NCI-H1436 treated with DMSO at 0.1 percent for 48 hours (cell line): ENCODE measurements at places on chromosomes 12 and 14.

GRCh38 chr14:100841066-100841760, 15.3 kb downstream of the MEG3 start:
- DNase-seq: no peak

DNA sequence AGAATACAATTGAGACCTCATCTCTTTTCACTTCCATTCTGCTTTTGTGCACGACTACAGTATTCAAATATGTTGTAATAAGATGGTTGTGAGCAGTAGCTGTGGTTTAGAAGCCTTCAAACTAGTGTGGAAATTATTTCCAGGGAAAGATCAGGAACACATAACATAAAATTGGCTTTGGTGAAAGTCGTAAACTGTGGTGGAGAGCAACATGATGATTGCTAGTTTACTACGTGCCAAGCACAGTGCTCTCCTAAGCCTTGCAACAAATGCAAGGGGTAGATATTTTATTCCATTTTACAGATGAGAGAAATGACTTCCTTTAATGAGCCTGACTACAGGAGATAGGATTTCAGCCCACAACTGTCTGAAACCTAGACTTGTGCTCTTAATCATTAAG, 172.4 kb upstream of the LMNTD1 start:
- no peak for DNase-seq

- DNase-seq: no peak
These were observed 166.7 kb upstream of the E2F7 start for GRCh38 chr12:77232045-77232444.

DNA sequence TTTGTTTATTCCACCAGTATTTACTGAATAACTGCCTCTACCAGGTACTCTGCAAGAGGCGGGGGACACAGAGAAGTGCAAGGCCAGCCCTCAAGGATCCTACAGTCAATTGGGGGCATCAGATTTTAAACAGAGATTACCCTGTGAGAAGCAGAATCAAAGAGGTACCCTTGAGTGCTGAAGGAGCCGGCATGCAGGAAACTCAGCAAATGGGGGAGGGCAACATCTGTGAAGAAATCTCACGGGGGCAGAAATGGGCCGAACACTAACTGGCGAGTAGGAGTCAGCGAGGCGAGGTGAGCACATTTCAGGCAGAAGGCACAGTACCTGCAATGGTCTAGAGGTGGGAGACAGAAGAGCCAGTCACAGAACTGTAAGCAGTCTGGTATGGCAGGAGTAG, 9.0 kb downstream of the GALNT6 start:
- DNase-seq: no peak

DNA sequence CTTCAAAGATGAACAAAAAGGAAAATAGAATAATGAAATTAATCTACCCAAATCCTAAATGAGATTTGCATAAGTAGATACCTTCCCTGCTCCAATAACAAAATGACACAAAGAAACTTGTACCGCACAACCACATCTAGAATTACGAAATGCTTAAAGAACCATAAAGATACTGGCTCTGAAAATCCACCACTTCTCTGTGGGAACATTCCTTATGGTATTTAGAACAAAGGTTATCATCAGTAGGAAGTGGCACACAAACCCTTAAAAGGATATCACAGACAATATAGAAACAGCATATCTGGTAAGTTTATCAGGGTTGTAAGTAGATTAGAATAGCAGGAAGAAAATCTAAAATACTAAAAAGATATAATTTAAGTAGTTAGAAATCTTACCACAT, 11.6 kb downstream of the IAPP start:
- DNase-seq: no peak

DNA sequence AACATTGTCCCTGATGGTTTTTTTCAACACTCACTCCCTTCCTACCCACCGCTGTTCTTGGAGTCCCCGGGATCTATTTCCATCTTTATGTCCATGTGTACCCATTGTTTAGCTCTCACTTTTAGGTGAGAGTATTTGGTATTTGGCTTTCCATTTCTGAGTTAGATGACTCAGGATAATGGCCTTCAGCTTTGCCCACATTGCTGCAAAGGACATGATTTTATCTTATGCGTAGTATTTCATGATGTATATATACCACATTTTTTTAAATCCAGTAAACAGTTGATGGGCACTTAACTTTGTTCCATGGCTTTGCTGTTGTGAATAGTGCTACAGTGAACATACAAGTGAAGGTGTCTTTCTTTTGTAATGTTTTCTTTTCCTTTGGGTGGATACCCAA, 123.5 kb upstream of the KITLG start:
- no peak for DNase-seq

DNA sequence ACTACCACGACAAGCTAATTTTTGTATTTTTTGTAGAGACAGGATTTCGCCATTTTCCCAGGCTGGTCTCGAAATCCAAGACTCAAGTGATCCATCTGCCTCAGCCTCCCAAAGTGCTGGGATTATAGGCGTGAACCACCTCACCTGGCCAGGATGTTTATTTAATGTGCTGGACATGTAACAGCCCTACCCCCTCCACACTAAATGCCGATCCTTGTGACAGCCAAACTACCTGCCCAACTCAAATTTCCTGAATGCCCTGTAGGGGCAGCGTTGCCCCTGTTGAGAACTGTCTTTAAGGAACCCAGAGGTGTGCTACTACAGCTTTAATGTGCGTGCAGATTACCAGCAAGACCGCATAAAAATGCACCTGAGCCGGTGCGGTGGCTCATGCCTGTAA, 48.1 kb downstream of the KCNK13 start:
- DNase-seq: no peak

GRCh38 chr12:13450231-13451080, 253.9 kb downstream of the EMP1 start:
- no peak for DNase-seq

DNA sequence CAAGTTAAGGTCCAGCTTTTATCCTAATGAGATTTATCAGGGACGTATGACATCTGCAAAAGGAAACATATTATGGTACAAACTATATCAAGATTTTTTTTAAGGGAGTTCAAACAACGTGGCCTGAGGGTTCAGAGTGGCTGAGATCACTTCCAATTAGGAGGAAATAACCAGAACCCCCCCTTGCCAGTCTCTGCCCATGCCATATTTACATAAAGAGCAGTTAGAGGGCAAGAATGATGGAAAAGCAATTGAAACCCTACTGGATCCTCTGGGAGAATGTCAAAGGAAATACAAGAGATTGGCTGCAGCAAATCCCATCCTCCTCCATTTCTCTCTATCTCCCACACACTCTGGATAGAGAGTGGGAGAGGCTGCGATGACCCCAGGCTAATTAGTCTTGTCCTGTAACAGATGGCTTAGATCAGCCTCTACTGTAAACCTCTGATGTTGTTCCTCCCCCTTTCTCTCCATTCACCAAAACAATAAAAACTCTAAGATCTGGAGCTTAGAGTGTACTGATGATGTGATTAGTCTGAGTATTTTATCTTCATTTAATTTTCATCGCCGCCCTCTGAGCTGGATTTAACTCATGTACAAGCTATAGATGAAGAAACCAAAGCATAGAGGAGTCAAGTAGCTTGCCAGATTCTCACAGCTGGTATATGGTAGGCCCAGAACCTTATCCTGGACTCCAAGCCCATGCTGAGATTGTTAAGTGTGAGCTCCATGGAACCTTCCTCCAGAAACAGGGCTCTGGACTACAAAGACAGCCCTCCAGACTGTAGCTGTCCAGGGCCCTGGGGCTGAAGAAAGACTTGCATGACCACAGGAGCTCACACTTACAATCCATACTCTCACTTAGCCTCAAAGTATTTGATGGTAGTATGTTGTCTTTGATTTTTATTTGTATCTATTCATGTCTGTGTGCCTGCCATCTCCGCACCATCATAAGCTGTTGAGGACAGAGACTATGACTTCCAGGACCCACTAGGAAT, 54.1 kb upstream of the GNG2 start:
- DNase-seq: no peak

GRCh38 chr12:127650626-127651025, 616.3 kb upstream of the TMEM132C start:
- no peak for DNase-seq

DNA sequence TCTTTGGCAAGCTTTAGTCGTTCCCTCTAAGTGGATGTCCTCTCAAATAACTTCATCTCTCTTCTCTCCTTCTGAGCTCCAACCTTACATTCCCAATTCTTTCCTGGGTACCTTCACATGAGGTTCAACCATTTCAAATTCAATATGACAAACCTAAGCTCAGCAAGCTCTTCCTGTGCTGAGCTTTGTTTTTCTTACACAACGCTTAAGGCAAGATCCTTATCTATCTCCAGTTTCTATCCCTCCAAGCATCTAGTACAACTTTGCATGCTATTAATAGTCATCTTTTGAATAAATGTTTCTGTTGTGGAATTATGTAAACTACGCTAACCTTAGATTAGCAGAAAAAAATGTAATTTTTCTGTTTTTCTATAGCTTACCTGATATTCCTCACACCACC, 63.7 kb upstream of the IFNG-AS1 start:
- DNase-seq: no peak

DNA sequence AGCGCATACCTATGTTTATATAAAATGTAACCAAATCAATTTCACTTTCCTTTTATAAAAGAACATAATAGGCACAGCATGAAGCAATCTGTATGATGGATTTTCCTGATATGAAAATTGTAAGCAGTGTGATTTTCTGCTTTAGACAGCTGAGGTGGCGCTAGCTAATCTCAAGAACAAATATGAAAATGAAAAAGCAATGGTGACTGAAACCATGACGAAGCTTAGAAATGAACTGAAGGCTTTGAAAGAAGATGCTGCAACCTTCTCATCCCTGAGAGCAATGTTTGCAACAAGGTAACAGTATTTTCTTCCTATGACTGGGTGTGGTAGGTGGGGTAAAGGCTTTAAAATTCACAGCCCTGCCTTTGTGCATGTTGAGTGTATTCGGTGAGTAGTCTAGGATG, 65.0 kb upstream of the FGD4 start:
- DNase-seq: no peak

- DNase-seq: no peak
These were observed 161.5 kb downstream of the CALM1 start for GRCh38 chr14:90558041-90558982.

DNA sequence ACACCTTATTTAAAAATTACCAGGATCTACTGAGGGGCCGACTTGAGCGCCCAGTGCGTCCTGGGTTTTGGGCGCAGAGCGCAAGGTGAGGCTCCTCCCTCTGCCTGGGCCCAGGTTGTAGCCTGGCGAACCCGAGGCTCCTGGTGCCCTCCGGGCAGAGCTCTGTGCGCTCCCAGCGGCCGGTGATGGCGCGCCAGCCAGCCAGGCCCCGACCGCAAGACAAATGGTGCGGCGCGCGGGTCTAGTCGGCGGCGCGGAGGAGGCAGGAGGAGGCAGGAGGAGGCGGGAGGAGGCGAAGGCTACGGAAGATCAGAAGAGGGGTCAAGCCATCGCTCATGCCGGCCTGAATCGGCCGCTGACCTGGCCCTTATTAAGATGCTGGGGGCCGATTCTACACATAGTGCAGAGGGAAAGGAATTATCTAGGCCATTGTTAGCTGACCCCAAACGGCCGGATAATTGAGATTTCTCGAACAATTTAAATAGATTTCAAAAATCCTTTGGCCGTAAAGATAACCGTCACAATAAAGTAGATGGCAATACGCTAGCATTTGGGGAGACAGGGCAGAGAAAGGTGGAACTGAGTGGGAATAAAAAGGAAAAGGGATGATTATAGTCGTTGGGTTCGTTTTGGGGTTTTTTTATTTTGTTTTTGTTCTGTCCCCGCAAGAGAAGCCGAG, 2.8 kb downstream of the TBX5 start:
- DNase-seq: no peak

DNA sequence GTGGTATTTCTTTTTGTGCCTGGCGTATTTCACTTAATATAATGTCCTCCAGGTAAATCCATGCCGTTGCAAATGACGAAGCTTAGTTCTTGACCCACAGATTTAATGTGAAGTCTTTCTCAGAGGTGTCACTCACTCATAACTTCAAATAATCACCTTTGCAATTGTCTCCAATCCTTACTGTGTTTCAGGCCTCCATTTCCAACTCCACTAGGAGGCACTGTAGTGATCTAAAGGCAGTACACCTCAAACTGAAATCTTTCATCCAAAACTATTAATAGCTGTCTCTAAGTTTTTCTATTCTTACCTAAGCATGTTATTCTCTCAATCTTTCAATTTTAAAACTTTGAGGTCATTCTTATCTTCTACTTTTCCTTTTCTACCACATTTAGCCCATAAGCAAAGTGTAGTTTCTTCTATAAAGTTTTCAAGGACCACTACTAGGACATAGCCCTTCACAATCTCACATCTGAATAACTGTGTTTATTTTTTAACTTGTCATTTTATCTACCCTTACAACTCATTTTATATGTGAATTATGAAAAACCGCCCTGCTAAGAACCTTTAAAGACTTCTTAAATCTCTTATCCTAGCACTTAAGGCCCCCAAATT, 25.5 kb upstream of the FBXO34 start:
- DNase-seq: no peak

- DNase-seq: no peak
These were observed 22.5 kb downstream of the SYNE3 start for GRCh38 chr14:95493976-95494375.

DNA sequence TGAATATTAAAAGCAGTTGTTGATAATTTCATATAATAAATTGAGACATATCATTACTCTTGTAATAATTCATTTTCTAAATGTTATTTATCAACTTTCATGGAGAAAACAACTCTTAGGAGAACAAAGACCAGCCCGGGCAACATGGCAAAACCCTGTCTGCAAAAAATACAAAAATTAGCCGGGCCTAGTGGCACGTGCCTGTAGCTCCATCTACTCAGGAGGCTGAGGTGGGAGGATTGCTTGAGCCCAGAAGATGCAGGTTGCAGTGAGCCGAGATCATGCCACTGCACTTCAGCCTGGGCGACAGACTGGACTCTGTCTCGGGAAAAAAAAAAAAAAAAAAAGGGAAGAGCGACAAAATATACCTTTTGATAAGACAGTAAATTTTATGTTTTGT, 21.2 kb downstream of the SLC35E3 start:
- DNase-seq: no peak

GRCh38 chr12:113826805-113827538, 139.2 kb downstream of the RBM19 start:
- no peak for DNase-seq

- DNase-seq: no peak
These were observed 10.3 kb downstream of the MTERF2 start for GRCh38 chr12:106976668-106977067.

GRCh38 chr14:66634876-66635275, 126.9 kb downstream of the GPHN start:
- DNase-seq: no peak

GRCh38 chr12:121872546-121873215, 14.0 kb upstream of the HPD start:
- DNase-seq: no peak

GRCh38 chr12:54443446-54443845, 24.4 kb upstream of the ITGA5 start:
- no peak for DNase-seq

GRCh38 chr12:53217051-53217930, 10.2 kb upstream of the ITGB7 start:
- no peak for DNase-seq

GRCh38 chr12:30646821-30647220, 48.8 kb downstream of the IPO8 start:
- DNase-seq: no peak

DNA sequence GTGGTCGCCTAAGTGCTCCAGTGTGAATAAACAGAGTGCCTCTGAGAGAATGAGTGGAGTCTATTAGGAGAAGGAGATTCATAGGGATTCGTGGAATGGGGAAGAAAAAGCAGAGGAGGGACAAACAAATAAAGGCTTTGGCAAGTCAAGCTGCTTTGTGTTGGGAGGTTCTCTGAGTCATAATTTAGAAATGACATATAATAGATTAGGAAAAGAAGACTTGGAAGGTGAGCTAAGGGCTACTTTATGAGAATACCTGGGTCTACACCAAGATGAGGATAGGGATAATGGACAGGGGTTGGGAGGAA, 6.4 kb upstream of the NTN4 start:
- DNase-seq: no peak
